ENCODE measurements at places on chromosomes 13 and 19.
A peak's percentile ranks its signal among the peaks of the same experiment; 100 is the strongest.

DNA sequence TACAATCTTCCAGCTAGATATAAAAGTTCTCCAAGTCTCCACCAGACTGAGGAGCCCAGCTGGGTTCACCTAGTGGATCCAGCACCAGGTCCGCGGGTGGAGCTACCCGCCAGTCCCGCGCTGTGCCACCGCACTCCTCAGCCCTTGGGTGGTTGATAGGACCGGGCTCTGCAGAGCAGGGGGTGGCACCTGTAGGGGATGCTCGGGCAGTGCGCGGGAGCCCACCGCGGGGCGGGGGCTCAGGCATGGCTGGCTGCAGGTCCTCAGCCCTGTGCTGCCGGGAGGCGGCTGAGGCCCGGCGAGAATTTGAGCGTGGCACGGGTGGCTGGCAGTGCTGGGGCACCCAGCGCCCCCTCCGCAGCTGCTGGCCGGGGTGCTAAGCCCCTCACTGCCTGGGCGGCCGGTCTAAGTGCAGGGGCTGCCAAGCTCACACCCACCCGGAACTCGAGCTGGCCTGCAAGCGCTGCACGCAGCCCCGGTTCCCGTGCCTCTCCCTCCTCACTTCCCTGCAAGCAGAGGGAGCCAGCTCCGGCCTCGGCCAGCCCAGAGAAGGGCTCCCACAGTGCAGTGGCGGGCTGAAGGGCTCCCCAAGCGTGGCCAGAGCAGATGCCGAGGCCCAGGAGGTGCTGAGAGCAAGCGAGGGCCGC lies 542.8 kb upstream of the PCDH9 start:
- no peak for DNase-seq

- no peak for DNase-seq
Measured at GRCh38 chr19:54888239-54888638, 14.2 kb downstream of the FCAR start.

- DNase-seq, result no peak
Measured at GRCh38 chr13:62625214-62625881, 1209.7 kb upstream of the PCDH20 start.

DNA sequence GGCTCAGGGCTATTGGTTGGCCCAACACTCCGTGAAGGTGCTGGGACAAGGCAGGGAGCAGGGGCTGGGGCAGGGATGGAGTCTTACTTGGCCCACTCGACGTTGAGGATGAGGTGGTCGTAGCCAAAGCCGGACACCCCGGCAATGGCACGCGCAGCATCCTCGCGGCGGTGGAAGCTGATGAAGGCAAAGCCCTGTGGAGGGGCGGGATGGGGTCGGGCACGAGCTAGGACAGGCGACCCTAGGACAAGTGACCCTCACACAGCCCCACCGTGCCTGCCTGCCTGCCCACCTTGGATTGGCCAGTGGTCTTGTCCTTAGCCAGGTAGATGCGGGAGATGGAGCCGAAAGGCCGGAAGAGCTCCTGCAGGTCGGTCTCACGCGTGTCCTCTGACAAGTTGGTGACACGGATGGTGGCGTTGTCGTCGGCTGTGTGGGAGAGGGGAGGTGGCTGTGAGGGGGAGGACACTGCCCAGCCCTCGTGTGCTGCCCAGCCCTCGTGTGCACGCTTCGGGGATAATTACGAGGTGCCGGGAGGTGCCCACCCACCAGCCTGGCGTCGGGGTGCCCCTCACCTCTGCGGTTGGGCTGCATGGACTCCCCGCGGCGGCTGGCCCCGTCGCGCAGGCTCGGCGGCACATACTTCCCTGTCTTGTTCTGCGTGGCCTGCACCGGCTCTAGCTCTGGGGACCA lies 4.0 kb downstream of the P2RY11 start:
- DNase-seq, result no peak

DNA sequence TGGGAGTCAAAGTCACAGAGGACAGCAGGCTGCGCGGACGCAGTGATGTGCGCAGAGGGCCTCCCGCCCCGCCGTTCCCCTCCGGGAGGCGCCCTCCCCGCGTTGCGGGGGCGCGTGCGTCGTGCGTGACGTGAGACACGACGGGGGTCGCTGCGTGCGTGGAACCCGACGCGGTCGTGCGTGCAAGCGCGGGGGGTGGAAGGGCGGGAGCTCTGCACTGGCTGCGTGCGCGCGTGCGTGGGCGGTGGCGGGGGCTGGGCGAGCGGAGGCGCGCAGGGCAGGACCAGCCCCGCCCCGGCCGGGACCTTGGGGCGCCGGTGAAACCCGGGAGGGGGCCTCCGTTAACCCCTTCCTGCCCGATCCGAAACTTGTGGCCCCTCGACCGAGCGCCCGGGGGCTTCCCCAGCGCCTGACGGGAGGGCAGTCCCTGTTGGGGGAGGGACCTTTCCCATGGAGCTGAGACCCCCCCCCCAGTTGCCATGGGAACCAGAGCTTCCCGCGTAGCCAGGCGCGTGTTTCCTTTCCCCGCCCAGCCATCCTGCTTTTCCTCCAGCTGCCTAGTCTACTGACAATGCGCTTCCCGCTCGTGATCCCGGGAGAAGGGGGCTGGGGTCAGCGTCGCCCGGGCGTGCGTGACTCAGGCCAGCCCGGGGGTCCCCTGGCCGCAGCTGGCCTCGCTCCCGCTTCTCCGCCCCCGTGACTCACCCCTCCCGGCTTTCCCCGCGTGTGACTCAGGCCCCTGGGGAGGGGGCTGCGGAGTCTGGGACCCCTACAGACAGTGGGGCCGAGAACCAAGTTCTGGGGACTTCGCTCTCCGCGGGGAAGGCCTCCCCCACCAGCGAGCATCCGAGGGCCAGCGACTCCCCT lies 7.3 kb upstream of the HOOK2 start:
- peak; percentile 84 for DNase-seq

DNA sequence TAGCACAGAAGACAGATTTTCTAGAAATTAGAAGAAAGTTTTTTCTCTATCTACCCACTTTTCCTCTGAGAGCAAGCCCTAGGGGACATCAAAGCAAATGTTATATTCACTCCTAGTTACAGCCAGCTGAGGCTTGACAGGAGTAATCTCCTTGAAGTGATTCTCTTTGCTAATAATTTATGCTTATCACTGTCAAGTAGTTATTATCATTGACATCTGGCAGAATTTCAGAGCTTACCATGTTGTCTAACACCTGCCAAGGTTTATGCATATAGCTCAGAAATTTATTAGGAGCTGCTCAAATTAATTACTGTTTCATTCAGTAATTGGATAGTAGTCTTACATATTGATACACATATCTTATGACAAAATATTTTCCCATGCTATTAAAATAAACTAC lies 465.9 kb upstream of the ATXN8OS start:
- DNase-seq, result no peak

GRCh38 chr19:35508129-35508528 lies 5.3 kb downstream of the DMKN start:
- no peak for DNase-seq

GRCh38 chr13:70469077-70469476 lies 360.8 kb upstream of the KLHL1 start:
- DNase-seq, result no peak

DNA sequence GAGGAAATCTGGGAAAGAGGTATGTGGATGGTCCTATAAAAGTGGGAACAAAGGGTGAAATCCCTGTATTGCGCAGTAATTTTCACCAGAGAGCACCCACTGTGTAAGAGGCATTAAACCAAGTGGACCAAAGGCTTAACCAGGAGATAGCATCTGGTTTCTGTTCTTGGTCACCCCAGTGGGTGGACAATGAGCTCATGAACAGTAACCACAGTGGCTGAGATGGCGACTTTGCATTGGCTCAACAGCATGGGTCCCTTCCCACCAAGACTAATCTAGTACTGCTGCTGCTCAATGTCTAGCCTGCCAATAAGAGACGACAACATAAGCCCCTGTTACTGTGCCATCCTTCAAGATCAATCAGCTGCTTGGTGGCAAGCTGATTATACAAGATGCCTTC lies 36.6 kb downstream of the CCDC169 start:
- DNase-seq, result no peak

DNA sequence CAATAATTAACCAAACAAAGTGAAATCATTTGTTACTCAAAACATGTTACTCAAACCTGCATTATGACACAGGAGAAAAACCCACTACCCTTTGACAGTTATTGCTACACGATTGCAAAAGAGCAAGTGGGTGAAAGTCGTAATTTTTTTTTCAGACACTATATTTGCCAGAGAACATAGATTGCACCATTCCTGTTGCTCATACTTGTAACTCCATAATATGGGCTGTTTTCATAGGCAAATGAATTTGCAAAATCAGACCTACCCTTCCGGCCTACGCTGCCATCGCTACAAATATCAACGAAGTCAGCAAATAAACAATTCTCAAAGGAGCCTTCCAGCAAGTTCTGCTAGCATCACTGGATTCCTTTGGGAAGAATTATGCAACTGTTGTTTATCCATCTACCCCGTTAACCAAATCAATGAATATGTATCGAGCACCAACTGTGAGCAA lies 396.5 kb downstream of the IRS2 start:
- DNase-seq, result no peak

- no peak for DNase-seq
Measured at GRCh38 chr19:4099041-4099764, 24.7 kb downstream of the MAP2K2 start.

DNA sequence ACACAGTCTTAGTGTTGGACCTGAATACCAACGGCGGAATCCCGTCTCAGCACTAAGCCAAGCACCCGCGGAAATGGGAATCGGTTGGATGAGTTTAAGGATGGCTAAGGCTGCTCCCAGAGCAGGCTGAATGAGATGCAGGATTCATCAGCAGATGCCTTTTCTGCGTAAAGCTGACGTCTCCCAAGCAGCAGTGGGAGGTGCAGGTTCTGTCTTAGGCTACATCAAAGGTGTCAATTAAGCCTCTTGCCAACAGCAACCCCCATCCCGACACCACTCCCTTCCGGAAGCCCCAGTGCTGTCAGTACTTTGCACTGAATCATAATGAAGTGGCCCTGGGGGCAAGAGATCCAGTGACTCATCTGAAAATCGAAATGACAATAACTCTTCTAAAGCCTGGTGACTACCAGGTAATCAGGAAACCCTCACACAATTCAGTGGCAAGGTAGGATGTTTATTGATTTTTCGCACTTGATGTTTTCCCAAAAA lies 275.6 kb downstream of the DCLK1 start:
- DNase-seq, result no peak

GRCh38 chr13:32811297-32811800 lies 204.9 kb upstream of the KL start:
- DNase-seq, result no peak

GRCh38 chr19:12543855-12544254 lies 7.4 kb downstream of the ZNF564 start:
- DNase-seq, result no peak

DNA sequence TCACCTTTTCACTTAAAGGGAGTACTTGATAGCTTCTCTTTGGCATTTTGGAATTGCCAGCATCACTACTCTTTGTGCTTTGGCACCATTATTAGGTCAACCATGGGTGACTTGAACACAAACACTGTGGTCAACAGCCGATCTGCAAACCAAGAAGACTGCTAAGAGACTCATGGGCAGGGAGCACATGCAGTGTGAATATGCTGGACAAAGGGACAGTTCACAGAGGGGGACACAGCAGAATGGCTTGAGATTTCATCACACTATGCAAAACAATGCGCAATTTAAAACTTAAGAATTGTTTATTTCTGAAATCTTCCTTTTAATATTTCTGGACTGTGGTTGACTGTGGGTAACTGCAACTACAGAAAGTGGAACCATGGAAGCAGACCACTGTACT lies 64.4 kb downstream of the LMO7 start:
- no peak for DNase-seq
